Body of pancreas (tissue), 4 donors: ENCODE measurements at places on chromosomes 2 and 18.

DNA sequence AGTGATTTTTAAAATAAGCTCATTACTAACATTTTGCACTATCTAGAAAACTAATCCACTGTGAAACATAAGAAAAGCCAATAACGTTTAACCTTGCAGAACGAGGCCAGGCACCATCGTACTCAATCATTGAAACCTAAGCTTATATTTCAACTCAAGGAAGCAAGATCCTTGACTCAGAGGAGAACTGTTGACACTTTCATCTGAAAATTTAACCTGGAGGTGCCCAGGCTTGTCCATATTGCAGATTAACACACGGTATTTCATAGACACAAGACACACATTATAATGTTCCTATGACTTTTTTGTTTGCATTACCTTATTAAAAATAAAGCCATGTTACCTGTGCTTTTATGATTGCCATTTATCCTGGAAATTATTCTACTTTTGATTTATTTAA is 89.6 kb downstream of the ZNF385B start:
- no peak for DNase-seq

DNA sequence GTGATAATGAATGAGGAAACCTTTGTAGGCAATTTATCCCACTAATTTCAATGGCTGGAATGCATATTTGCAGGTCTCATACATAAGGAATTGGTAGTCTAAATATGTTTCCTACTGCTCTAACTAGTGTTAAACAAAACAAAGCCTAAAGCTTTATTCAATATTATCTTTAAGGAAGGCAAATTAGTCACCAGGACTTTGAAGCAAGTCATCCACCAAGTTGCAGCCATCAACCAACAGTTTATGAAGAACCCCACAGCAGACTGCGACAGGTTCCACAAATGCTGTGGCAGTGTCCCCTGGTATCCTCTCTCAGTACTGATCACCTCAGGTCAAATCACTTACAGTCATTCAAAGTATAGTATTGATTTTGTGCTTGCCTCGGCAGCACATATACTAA is 181.5 kb upstream of the ZFP36L2 start:
- DNase-seq: no peak

- DNase-seq: peak; percentile 30
Observed at GRCh38 chr2:238573065-238573778, 146.5 kb downstream of the ASB1 start.

- no peak for DNase-seq
Observed at GRCh38 chr2:108565778-108566375, 31.6 kb downstream of the LIMS1 start.

GRCh38 chr2:158101384-158101926 is at the start of gene UPP2:
Gene UPP2, plus strand, starts transcription at chr2:158101876. Its CDS starts 188 bp downstream, at chr2:158102064.
- no peak for DNase-seq

GRCh38 chr2:9423922-9424272 is 443 bp downstream of the CPSF3 start:
- no peak for DNase-seq

DNA sequence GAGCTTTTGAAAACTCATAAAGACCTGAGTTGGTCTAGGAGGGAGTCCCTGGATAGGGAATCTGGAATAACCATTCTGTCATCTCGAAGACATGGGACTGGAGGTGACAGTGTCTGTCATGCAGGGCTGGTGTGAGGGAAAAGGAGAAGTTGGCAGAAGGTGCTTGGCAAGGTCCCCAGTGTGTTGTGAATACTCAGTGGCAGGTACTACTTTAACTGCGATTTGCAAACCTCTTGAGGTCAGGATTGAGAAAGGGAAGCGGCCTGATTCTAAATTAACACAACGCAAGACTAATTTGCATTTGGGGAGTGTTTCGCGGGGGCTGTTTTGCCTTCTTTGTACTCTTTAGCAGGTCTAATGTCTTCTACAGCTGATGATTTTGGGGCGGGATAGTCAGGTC is 77.0 kb upstream of the TMEM200C start:
- no peak for DNase-seq

DNA sequence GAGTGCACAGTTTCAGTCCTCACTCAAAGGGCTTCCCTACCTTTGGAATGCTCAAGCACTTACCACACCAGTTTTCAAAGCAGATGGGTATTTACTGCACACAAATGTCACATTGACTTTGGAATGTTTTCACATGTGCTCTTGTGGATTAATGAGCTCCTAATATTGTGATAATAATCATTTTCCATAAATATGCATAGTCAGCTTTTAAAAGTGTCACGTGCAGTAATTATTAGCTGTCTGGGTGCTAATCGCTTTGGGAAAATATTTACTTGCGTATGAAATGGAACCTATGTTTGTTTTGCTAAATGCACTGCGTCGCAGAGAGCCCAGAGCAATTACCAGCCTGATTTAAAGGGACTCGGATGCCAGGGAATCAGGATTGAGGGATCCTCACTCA is 229.3 kb downstream of the SMAD2 start:
- DNase-seq: no peak

DNA sequence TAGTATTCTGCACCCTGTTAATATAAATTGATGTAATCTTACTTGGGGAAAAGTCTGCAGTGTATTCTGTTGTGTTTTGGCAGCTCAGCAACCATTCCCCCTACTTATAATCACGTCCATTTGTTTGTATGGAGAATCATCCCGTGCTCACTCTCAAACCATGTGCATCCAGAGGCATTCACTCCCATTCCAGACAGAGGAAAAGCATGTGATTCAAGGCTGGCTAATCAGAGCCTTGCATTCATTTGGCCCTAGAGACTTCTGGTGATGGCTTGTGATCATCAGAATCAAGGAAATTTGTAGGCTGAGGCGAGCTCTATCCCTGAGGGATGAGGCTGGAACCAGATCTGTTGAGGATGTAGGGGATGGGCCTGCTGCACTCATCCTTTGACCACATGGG is 5.1 kb upstream of the WIPF1 start:
- DNase-seq: no peak

- no peak for DNase-seq
Observed at GRCh38 chr2:233448220-233448559, 93.9 kb downstream of the DGKD start.
